Suprapubic skin (tissue), 4 donors: ENCODE measurements at places on chromosomes 3 and 15.

- H3K27ac ChIP-seq = peak overlapping the region; percentile 15
- peaks cover 23% of the 10 kb centered on the region for H3K4me1 ChIP-seq
- no peak for DNase-seq
- peak overlapping the region; percentile 63 for H3K4me3 ChIP-seq
- H3K27me3 ChIP-seq = peaks cover 37% of the 10 kb centered on the region
Observed at GRCh38 chr3:168249205-168249549, 153.5 kb upstream of the GOLIM4 start.

DNA sequence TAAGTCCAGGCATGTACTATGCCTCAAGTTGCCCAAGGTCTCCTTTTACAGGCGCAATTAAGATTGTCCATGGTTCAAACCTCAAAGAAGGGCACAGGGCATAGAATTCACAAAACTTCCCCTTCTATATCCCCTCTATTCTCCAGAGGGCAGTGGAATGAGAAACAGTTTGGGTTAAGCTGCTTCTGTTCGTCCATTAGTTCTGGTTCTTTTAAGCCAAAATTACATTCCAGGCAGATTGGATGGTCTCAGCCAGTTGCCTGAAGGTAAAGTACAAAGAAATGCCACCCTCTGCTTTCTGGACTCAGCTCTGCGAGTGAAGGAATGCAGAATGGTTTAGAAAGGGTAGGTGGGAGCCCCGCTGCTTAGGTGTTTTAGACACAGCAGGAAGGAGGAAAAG lies 200.7 kb downstream of the GREM1 start:
- no peaks in the 10 kb centered on the region for H3K36me3 ChIP-seq
- no peaks in the 10 kb centered on the region for H3K27me3 ChIP-seq
- no peak overlapping the region for H3K27ac ChIP-seq

GRCh38 chr3:158747417-158747816 lies 15.2 kb upstream of the RARRES1 start:
- no peak overlapping the region for H3K27ac ChIP-seq
- H3K4me3 ChIP-seq = no peak overlapping the region
- no peaks in the 10 kb centered on the region for H3K36me3 ChIP-seq
- no peak for DNase-seq

DNA sequence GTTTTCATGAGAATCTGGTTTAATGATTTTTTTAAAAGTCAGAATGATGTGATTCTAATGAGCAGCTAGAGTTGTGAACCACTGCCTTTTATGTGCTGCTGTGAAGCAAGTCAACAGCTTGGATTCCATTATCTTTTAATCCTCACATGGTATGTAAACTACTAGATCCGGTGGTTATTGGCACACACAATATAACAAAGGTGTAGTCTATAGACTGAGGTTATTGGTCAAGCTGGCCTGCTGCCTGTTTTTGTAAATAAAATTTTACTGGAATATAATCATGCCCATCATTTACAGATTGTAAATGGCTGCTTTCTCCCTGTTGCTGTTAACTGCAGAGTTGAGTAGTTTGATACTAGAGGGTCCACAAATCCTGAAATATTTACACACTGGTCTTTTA lies 103.1 kb downstream of the OTOL1 start:
- no peaks in the 10 kb centered on the region for H3K4me1 ChIP-seq
- H3K36me3 ChIP-seq = no peaks in the 10 kb centered on the region
- H3K4me3 ChIP-seq = no peak overlapping the region
- no peaks in the 10 kb centered on the region for H3K27me3 ChIP-seq
- no peak overlapping the region for H3K27ac ChIP-seq

GRCh38 chr15:51223771-51224229 lies 114.6 kb downstream of the CYP19A1 start:
- H3K4me3 ChIP-seq = no peak overlapping the region
- H3K4me1 ChIP-seq = peaks cover 6% of the 10 kb centered on the region
- H3K36me3 ChIP-seq = no peaks in the 10 kb centered on the region
- peak overlapping the region; percentile 38 for H3K27ac ChIP-seq

- no peaks in the 10 kb centered on the region for H3K36me3 ChIP-seq
- H3K4me1 ChIP-seq = peaks cover 16% of the 10 kb centered on the region
- H3K4me3 ChIP-seq = no peak overlapping the region
- peaks cover 32% of the 10 kb centered on the region for H3K27me3 ChIP-seq
- DNase-seq = no peak
- no peak overlapping the region for H3K27ac ChIP-seq
Observed at GRCh38 chr3:182686033-182686886, 107.0 kb upstream of the ATP11B start.

DNA sequence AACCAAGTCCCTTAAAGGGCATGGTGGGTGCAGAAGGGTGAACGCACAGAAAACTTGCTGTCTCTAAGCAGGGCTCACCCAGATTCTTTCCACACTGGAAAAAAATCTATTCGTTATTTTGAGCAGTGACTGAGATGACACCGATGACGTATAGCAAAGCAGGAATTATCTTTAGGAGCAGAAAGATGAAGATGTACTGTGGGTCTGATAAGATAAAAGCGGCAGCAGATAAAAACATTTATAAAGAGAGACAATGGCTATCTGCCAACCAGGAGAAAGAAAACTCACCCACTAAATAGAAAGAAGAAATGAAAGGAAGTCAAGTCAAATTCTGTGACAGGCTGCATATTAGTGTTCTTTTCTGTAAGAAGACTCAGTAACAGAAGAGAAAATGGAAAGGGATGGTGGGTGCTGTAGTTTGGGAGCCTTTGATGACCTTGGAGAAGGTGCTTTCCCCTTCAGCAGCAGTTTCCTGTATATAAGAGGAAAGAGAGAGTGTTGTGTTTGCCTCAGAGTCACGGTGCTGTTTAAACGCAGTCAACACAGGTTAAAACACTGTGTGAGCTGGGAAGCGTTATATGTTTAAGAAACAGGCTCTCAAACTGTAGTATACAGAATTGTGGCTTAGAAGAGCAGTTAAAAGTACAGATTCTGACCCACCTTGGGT lies 111.6 kb downstream of the AQP9 start:
- no peak for DNase-seq
- no peaks in the 10 kb centered on the region for H3K4me1 ChIP-seq
- H3K27me3 ChIP-seq = no peaks in the 10 kb centered on the region
- H3K27ac ChIP-seq = no peak overlapping the region
- H3K36me3 ChIP-seq = no peaks in the 10 kb centered on the region
- H3K4me3 ChIP-seq = no peak overlapping the region

DNA sequence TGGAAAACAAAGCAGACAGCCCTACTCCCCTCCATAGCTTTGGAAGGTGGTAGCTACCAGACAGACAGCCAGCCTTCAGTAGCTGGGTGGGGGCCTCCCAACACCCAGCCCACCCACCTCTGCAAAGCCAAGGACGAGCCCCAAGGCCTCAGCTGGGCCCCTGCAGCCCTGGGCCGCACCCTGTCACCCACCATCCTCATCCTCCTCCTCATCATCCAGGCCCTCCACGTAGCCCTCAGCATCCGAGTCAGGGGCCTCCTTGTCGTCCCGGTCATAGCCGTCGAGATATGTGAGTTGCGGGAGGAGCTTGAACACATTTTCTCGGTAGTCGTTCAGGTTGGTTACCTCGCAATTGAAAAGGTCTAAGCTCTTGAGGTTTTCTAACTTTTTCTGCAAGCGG lies 36.5 kb downstream of the ANP32A start:
- H3K27me3 ChIP-seq = no peaks in the 10 kb centered on the region
- no peak overlapping the region for H3K27ac ChIP-seq
- H3K36me3 ChIP-seq = peaks cover 39% of the 10 kb centered on the region
- H3K4me1 ChIP-seq = peaks cover 26% of the 10 kb centered on the region

- no peak for DNase-seq
- H3K27me3 ChIP-seq = no peaks in the 10 kb centered on the region
- H3K36me3 ChIP-seq = no peaks in the 10 kb centered on the region
- no peak overlapping the region for H3K27ac ChIP-seq
- no peaks in the 10 kb centered on the region for H3K4me1 ChIP-seq
Observed at GRCh38 chr3:67486883-67487282, 167.5 kb downstream of the SUCLG2 start.

DNA sequence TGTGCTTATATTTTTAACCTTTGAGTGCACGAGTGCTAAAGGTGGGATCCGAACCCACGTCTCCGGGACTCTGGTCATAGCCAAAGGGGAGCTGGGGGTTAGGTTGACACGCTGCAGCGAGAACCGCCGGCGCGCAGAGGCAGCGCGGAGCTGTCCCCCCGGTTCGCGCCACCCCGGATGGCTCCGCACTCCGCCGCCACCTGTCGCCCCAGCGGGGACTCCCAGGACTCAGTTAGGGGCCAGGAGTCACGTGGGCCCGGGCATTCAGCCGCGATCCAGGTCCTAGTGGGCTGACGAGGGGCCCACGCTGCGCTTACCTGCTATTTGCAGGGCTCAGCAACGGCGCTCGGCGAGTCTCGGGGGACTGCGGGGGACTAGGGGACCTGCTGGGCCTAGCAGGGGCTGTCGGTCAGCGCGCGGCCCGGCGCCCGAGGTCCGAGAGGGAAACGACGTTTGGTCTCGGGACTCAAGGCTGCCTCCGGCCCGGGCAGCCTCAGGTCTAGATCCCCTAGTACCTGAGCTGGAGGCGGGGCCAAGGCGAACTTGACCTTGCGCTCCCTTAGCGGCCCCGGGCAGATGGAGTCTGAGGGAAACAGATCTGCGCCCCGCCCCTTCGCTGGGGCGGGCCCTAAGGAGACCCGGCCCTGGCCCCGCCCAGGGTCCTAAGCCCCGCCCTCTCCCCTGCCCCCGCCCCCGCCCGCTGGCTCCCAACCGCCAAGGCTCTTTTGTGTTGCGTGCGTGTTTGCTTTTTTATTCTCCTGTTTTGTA lies at the start of gene NMNAT3:
TSS of gene NMNAT3 (minus strand) at position 585 of the 768 bp plus-strand sequence. CDS start 50,248 bp downstream, outside the sequence.
- peaks cover 21% of the 10 kb centered on the region for H3K4me1 ChIP-seq
- H3K4me3 ChIP-seq = peak within 1 kb of the TSS; percentile 71
- H3K27ac ChIP-seq = no peak within 1 kb of the TSS
- peak; percentile 89 for DNase-seq

GRCh38 chr3:149623824-149624223 lies 34.0 kb downstream of the WWTR1 start:
- no peaks in the 10 kb centered on the region for H3K36me3 ChIP-seq
- no peak for DNase-seq
- H3K4me3 ChIP-seq = no peak overlapping the region
